ENCODE measurements at places on chromosomes 1 and 21.

GRCh38 chr1:223201967-223202366 lies 58.9 kb upstream of the TLR5 start:
- DNase-seq: no peak

GRCh38 chr21:28144089-28144488 lies 848.6 kb downstream of the LTN1 start:
- DNase-seq: no peak

GRCh38 chr1:1989102-1989542 lies 14.5 kb downstream of the CFAP74 start:
- DNase-seq: no peak

DNA sequence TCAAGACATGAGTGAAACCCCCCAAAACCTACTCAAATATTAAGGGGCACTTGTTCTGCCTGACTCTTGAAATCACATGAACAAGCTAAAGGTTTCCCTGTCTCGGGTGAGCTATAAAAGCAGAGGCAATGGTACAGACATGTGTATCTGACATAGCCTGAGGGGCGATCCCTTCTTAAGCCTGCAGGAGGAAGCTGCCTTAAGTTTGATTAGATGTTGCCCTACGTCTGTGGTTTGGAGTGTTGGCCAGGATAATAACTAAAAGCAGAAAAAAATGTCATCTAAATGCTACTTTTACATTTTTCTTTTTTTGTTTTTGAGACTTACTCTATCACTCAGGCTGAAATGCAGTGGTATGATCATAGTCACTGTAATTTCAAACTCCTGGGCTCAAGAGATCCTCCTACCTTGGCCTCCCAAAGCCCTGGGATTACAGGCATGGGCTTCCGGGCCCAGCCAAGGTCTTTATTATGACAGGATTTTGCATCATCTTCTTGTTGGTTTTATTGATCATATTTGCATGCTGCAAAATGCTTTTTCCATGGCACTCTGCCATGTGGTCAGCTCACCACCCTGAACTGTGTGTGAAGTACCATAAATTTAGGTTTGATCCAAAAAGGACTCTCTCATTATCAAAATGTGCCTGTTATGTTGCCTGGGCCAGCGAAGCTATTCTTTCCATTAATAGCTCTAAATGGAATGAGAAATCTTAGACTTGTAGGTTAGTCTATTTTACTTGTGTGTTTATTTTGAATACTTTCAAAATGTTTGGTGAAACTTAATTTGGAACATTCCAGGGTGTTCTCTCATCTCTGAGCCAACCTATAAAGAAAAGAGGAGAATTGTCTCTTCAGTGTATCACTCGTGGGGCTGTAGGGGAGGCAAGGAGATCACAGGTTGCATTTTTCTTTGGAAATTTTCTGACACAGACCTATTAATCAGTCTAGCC lies 15.0 kb upstream of the HMGN1 start:
- DNase-seq: no peak

DNA sequence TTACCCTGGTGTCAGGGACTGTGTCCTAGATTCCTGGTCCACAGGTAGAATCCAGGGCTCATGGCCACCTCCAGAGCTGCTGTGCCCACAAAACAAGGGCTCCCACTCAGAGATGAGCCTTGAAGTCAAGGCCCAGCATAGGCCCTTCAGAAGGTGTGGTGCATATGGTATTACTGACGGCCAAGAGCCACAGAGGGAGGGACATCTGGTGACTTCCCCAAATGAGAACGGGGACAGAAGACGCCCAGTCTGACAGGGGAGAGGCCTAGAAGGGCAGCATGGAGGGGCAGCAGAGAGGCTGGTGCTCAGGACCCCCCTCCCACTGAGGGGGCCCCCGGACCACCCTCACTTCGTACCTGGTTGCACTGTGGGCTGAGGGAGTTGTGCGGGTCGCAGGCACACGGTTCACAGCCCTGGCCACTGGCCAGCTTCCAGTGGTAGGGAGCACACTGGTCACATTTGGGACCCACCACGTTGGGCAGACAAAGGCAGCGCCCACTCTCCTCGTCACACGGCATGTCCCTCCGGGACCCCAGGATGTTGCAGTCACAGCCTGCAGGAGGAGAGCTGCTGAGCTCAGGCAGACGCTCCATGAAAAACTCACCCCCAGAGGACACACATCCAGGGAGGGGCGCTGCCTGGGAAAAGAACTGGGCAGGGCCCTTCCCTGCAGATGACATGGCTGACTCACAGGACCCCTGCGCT lies 25.0 kb downstream of the LAMB3 start:
- no peak for DNase-seq

- no peak for DNase-seq
Measured at GRCh38 chr21:20996421-20997310, 1.5 kb upstream of the NCAM2 start.

DNA sequence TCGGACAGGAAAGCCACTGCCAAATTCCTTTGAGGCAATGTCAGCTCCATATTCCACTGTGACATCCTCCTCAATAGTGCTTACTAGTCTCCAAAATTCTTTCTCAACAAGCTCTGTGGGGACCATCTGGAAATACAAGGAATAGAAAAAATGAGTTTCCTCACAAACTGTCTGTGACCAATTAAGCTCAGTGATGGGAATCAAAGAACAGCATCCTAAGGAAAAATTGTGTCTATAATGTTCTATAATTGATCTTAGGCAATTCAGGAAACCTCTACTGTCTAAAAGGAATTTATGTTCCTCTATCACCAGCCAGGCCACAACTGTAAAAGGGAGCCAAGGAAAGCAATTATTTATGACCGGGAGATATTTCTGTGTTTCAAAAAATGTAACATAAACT lies 46.1 kb upstream of the SYT2 start:
- DNase-seq: no peak

- no peak for DNase-seq
Measured at GRCh38 chr1:160624464-160624863, 22.4 kb downstream of the SLAMF1 start.

- DNase-seq: no peak
Measured at GRCh38 chr1:32331549-32331948, 4.5 kb downstream of the MARCKSL1 start.

GRCh38 chr1:167654975-167655575 lies 25.0 kb downstream of the RCSD1 start:
- no peak for DNase-seq

DNA sequence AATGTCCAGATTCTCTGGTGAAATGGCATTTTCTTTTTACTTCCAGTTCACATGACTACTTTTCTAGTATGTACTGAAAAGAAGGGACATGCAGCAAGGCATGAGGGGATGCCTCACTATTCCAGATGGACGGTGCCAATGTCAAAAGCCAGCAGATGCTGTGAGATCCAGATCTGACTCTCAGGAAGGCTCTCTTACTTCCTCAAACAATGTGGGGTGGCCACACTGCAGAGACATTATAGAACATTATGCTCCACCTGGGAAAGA lies 17.7 kb downstream of the CRYZ start:
- no peak for DNase-seq

DNA sequence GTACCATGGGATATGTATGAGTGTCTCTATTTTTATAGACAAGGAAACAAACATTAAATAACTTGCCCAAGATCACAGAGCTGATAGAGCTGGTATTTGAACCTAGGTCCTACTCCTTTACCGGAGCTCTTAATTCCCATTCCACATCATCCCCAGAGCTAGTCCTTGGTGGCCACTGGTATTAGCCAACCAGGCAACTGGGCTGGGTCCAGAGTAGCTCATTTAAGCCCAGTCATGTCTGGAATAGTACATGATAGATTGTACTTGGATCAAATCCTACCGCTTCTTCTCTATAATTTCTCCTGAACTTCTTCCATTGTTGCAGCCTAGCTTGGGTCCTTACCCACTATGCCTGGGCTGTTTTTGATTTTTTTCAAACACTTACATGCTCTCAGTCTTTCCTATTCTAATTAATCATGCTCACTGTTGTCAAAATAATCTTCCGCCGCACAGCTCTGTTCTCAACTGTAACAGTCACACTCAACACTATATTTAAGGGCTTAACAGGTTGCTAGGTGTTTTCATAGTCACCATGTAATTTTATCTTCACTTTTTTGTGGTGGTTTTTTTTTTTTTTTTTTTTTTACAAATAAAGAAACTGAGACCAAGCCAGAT lies 80.2 kb downstream of the COLGALT2 start:
- no peak for DNase-seq

DNA sequence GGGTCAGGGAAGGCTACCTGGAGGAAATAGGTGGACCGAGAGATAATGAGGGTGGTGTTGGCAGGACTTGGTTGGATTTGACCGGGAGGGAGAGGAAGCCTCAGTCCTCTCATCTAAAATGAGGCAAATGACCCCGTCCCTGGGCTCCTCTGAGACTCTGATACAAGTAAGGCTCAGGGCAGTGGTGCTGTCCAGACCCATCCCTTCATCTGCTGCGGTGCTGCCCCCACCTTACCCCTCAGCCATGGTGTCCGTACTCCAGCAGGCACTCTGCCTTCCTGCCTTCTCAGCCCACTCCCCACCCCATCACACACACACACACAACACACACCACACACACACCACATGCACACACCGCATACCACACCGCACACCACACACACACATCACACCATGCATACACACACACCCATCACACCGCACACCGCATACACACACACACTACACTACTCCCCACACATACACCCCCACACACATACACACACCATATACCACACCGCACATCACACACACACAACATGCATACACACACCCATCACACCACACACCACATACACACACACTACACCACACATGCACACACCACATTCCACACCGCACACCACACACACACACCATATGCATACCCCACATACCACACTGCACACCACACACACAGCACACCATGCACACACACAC lies 29.4 kb upstream of the SLC26A9 start:
- no peak for DNase-seq

DNA sequence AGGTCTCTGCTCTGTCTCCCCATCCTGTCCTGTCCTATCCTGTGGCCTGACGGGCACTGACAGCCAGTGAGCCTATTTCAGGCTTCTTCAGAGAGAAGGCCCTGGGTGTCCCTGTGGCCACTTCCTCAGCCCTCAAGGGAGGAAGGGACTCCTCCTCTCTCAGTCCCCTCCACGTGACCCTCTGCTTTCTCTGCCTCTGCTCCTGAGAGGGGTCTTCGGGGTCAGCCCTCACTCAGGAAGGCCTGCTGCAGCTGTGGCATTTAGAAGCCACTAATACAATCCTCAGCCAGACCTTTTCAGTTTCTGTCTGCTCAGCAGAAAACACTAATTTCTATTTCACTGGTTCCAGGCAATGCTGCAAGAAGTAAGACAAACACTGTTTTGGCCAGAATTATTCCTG lies 43.6 kb upstream of the ETV3 start:
- no peak for DNase-seq

DNA sequence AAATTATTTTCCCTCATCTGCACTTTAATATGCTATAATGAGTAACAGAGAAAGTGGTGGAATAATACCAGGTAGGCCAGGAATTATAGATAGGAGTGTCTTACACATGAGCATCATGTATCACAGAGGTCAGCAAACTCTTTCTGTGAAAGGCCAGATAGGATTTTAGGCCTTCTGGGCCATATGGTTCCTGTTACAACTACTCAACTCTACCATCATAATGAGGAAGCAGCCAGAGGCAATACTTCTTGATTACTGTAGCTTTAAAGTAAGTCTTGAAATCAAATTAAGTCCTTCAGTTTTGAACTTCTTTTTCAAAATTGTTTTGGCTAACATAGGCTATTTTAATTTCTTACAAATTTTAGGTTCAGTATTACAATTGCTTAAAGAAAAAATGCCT lies 32.1 kb upstream of the IGSF3 start:
- no peak for DNase-seq

DNA sequence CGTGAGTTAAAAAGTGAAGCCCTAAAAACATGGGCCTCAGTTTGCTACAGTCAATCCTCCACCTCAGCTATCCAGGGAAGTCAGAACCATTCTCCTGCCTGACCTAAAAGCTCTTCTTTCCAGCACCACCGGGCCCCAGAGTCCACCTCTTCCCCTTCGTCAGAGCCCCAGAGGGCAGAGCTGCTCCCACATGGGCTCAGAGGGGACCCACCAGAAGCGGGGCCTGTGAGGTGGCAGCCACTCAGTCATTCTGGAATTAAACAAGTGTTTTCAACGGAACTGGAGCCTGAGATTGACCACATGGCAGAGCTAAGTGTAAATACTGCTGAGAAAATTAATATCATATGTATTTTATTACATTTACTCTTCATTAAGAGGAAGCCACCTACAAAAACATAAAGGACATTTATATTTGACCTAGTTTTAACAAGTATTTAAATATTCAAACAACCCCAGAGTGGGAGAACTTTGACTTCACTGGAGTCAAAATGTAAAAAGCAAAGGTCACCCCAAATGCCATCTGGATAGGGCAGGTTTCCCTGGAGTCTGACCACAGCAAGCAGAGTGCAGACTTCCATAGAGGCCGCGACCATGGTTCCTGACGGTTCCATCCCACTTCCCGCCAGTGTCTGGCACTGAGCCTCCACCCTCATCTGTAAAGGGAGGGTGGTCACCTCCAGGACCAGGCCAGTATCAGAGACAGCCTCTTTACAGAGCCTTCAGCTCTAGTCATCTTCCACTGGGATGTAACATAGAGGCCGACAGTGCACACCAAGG lies 1.8 kb downstream of the SUMO3 start:
- DNase-seq: no peak

GRCh38 chr1:244138399-244138798 lies 87.3 kb downstream of the ZBTB18 start:
- no peak for DNase-seq

All from effector CD4-positive, alpha-beta T cell (primary cell).